Activated CD4-positive, alpha-beta T cell treated with anti-CD3 and anti-CD28 coated beads for 36 hours (primary cell): ENCODE measurements at places on chromosomes 6 and 20. TPM values are rescaled to one million over a fixed set of nuclear protein-coding genes. Genes with fewer than 3 reads are reported as not detected.

GRCh38 chr20:63290677-63291472, 2.1 kb upstream of the COL20A1 start:
- peak; percentile 85 for DNase-seq
- H3K4me1 ChIP-seq, result peaks cover 6% of the 10 kb centered on the region
- no peak overlapping the region for H3K27ac ChIP-seq
- H3K4me3 ChIP-seq, result no peak overlapping the region

DNA sequence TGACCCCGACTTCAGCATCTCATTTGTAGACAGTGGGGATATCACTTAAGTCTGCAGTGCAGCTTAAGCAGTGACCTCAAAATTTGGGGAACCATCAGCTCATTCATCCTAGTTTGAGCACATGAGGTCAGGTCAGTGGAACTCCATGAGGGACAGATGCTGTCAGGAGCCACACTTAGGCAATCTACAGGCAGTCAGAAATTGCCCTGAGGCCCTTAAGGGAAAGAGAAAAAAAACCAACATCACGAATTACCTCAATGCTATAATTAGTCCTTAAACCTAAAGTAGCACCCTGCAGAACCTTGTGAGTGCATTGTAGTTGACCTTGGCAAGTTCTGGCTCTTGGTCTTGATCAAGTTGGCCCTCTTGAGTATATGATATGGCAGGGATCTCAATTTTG, 21.1 kb downstream of the TMEM74B start:
- no peaks in the 10 kb centered on the region for H3K27me3 ChIP-seq
- peaks cover 52% of the 10 kb centered on the region for H3K36me3 ChIP-seq
- no peaks in the 10 kb centered on the region for H3K4me1 ChIP-seq
- no peak overlapping the region for H3K4me3 ChIP-seq
- DNase-seq, result no peak
- no peak overlapping the region for H3K27ac ChIP-seq

DNA sequence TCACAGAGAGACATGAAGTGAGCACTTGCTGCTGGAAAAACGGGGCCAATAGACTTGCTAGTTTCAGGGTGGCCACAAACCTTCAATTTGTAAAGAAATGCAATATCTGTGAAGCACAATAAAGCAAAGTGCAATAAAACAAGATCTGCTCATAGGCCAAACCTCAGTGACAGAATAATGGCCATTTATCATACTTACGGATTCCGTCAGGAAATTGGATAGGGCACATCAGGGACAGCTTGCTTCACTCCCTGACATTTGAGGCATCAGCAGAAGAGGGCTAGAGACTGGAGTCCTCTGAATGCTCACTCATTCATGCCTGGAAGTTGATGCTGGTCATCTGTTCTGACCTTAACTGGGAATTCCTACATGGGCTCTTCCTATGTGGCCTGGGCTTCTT, 165.5 kb upstream of the OPRM1 start:
- no peaks in the 10 kb centered on the region for H3K36me3 ChIP-seq
- H3K27me3 ChIP-seq, result peaks cover 5% of the 10 kb centered on the region
- DNase-seq, result no peak
- no peak overlapping the region for H3K4me3 ChIP-seq

- H3K36me3 ChIP-seq, result no peaks in the 10 kb centered on the region
- no peak overlapping the region for H3K27ac ChIP-seq
- peaks cover 6% of the 10 kb centered on the region for H3K27me3 ChIP-seq
- no peak overlapping the region for H3K4me3 ChIP-seq
- H3K4me1 ChIP-seq, result no peaks in the 10 kb centered on the region
Measured at GRCh38 chr20:12976720-12977309, 32.0 kb upstream of the SPTLC3 start.

The HLA-DQB2 gene
- total RNA-seq, result 0.61 TPM

DNA sequence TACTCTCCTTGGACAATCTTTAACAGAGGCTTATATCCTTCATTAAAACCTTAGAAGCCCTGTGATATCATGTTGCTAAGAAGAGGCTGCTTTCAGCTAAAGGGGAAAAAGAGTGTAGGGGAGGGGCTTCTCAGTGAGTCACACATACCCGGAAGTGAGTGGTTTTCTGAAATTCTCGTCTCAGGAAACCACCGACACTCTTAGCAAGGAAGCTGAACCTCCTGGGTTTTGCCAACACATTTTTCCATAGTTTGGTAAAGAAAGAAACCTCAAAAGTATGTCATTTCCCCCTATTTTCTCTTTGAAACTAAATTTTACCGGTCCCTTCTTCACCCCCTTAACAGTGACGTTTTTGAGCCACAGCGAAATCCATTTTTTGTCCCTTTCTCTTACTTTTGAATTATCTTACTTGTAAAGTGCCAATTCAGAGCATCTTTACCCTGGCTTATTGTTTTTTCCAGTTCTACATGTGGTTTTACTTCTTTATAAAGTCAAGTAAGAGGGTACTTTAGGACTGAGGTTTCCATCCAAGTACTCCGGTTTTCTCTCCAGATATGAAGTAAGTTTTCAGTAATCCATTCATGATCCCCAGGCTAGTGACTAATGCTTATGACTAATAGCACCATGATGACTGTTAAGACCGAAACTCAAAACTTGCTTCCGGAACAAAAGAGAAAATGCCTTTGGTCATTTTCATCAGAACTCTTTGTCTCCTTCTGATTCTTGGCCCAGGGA, 219.3 kb downstream of the ARHGAP18 start:
- peak; percentile 71 for DNase-seq
- peak overlapping the region; percentile 97 for H3K27ac ChIP-seq
- H3K4me3 ChIP-seq, result peak overlapping the region; percentile 70
- H3K4me1 ChIP-seq, result peaks cover 70% of the 10 kb centered on the region

DNA sequence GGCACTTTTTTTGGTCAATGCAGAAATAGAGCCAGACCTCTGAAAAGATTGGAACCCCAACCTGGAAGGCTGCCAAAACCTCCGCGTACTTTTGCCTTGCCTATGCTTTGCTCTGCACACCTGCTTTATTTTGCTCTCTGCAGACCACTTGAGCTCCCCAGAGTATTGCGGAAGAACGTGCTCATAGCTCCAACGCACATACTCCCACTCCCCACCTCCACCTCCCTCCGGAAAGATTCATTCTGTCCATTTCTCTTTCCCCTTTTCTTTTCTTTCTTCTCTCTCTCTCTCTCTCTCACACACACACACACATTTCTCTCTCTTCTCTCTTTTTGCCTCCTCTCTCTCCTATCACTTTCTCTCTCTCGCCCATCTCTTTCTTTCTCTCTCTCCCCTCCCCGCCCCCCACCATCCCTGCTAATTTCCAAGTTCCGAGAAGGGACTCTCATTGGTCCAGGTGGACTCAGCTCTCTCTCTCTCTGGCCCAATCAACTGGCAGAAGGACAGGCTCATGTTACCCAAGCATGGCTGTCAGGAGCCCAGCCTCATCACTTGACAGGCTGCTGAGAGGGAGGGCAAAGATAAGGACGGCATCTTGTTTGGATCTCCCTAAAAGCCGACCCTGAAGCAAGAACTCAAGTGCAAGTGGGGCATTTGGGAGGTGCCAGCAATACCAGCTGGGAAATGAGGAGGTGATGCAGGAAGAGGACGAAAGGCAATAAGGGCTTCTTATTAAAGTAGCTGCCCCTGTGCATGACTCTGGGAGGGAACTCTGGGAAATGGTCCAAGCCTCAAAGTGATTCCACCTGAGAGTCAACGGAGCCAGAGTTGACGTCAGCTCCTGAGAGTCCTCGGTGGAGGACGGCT, 246.1 kb downstream of the LY86 start:
- DNase-seq, result no peak
- H3K4me3 ChIP-seq, result no peak overlapping the region
- no peaks in the 10 kb centered on the region for H3K27me3 ChIP-seq

GRCh38 chr6:32815115-32815514, 1.7 kb downstream of the HLA-DOB start:
- no peaks in the 10 kb centered on the region for H3K27me3 ChIP-seq
- DNase-seq, result no peak
- H3K36me3 ChIP-seq, result no peaks in the 10 kb centered on the region

DNA sequence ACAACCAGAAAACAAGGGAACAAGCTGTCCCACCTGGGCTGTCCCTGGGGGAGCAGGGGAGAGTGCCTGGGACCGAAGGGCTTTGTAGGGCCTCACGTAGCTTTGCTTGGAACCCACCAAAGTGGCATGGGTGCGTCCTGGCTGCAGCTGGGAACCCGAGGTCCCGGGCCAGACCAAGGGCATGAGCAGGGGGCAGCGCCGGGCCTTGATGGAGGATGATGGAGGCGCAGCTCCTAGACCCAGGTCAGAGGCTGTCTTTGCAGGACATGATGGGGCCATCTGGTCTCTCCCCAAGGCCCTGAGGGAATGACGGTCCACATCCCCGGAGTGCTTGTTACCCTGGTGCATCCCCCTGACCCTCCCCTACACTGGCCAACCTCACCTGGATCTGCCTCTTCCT, 7.6 kb upstream of the OSBPL2 start:
- H3K27me3 ChIP-seq, result peaks cover 6% of the 10 kb centered on the region
- no peaks in the 10 kb centered on the region for H3K36me3 ChIP-seq
- no peak overlapping the region for H3K27ac ChIP-seq
- no peaks in the 10 kb centered on the region for H3K4me1 ChIP-seq

DNA sequence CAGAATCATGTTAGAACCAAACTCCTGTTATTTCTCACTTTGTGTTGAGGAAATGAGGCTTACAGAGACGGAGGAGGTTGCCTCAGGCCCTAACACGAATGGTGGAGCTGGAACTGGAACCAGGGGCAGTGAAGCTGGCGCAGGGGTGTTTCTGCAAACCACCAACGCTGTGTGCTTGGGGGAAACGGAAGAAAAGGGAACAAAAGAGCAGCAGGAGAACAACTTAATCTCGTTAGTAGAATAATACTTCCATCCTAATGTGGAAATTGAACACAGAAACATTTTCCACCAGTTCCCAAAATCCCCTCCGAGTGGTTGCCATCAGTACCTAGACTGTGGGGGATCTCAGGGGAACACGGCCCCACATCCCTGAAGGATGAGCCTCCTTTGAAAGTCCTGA, 103.4 kb upstream of the FRMD1 start:
- no peak overlapping the region for H3K4me3 ChIP-seq
- H3K36me3 ChIP-seq, result no peaks in the 10 kb centered on the region
- peaks cover 5% of the 10 kb centered on the region for H3K27me3 ChIP-seq
- no peak overlapping the region for H3K27ac ChIP-seq
- DNase-seq, result no peak
- H3K4me1 ChIP-seq, result no peaks in the 10 kb centered on the region
